Cortex of kidney (tissue), 1 donor: ENCODE measurements at places on chromosomes 12 and 14.

DNA sequence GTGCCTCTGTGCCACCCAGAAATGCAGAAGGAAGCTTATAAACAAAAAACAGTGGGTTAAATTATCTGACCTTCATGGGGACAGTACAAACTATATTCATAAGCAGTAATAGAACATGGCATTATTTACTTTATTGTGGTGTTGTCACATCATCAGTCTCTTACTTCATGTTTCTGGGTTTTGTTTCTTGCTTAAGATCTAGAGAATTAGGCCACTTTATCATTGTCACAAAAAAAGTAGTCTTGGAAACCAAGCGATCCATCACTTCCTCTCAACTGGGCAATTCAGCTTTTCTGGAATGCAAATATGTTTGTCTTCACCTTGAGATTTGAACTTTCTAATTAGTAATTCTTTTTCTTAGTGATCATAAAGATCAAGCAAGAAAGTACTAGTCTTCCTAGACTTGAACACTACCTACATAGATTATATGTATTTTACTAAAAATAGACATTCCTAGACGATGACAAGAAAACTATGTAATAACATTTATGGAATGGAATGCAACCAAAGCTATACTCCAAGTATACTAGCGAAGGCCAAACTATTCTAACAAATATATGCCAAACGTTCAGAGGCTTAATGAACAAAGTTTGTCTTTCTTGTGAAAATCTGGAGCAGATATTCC is 363.4 kb downstream of the DAD1 start:
- no peak for DNase-seq

- DNase-seq: no peak
Observed at GRCh38 chr14:68208218-68208617, 388.6 kb downstream of the RAD51B start.

- DNase-seq: no peak
Observed at GRCh38 chr12:107493135-107493494, 192.5 kb upstream of the PWP1 start.

- no peak for DNase-seq
Observed at GRCh38 chr12:54220092-54220557, 31.3 kb upstream of the SMUG1 start.

- DNase-seq: no peak
Observed at GRCh38 chr14:65496178-65496993, 83.9 kb downstream of the FUT8 start.

DNA sequence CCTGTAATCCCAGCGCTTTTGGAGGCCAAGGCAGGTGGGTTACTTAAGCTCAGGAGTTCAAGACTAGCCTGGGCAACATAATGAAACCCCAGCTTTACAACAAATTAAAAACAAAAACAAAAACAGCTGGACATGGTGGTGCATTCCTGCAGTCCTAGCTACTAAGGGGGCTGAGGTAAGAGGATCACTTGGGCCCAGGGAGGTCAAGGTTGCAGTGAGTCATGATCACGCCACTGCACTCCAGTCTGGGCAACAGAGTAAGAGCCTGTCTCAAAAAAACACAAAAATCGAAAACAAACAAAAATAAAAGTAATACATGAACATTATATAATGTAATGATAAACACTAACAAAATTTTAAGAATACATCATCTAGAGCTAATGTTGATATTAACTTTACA is 46.2 kb upstream of the GRIP1 start:
- DNase-seq: no peak

GRCh38 chr14:69358233-69358963 is 39.7 kb downstream of the ERH start:
- no peak for DNase-seq

DNA sequence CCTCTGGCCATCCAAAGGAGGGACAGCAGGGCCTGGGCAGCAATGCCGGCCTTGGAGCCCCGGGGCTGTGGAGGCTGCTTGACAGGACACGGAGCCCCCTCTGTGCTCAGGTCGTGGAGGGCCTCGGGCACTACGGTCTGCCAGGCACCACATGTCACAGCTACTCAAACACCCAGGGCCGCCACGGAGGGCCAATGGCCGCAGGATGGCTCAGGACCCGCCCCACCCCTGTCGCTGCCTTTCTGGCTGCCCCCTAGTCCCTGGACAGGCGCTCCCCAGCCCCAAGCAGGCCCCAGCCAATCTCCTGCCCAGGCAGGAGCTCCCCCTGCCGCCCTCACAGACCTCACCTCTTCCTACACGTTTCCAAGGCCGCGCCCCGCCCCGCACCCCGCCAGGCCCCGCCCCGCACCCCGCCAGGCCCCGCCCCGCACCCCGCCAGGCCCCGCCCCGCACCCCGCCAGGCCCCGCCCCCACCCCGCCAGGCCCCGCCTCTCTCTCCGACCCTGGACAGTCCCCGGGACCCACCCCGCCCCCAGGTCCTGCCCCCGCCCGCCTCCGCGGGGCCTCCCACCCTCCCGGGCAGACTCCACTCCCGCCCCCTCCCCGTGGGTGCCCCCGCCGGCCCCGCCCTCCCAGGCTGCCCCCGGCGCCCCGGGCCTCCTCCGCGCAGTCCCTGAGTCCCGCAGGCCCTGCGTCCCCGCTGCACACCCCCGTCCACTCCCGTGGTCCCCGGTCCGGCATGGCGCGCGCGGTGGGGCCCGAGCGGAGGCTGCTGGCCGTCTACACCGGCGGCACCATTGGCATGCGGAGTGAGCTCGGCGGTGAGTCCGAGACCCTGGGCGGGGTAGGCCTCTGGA is at the start of gene ASPG:
ASPG (plus strand) TSS at position 669 of the 857 bp plus-strand sequence; CDS start at position 740, 71 bp downstream.
- no peak for DNase-seq

GRCh38 chr12:24560831-24561271 is 388.1 kb downstream of the BCAT1 start:
- DNase-seq: no peak

DNA sequence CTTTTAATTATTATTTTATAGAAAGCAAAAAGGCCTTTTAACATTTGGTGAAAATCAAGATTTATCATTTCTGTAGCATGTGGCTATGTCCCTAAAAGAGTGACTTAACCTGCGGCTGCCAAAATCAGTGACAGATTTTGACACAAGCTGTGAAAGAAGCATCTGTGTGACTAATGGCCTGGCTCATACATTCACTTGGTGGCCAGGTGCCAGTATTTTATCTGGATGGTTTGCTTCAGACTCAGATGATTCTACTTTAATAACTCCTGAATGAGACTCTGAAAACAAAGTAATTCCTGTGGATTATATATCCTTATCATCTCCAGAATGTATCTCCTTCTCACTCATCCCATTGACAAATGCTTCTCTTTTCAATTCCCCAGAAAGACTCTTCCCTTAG is 103.0 kb downstream of the FSCB start:
- no peak for DNase-seq

- no peak for DNase-seq
Observed at GRCh38 chr12:95191060-95191696, 26.1 kb downstream of the FGD6 start.

DNA sequence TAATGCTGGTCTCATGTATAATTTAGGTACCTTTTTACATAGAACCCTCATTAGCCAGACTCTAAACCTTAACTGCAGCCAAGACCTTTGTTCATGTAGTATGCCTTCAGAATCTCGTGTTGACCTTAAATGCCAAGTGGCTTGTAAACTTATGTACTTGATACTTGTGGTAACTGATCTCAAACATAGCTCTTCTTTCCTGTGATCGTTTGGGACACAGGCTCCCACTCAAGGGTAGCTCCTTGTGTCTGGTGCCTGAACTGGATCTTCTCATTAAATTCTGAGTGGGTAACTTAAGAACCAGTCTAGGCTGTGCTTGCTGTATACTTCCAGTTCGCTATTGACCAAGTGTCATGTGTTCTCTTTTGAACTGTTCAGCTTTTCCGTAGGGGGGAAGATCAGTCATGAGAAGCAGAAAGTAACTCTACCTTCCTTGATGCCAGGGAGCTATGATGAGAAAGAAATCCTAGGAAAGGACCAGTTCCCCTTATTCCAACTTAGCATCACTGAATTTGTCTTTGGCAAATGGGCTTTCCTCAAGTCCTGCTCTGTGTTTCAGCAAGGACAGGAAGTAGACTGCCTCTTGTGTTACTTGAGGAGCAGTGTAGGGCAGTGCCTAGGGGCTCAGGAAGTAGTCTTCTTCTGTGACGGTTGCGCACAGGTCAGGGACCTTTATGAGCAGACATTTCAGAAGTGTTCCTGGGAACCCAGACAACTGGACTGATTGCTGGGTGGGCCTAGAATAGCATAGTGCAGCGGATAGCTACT is 2.5 kb downstream of the LGALS3 start:
- no peak for DNase-seq

DNA sequence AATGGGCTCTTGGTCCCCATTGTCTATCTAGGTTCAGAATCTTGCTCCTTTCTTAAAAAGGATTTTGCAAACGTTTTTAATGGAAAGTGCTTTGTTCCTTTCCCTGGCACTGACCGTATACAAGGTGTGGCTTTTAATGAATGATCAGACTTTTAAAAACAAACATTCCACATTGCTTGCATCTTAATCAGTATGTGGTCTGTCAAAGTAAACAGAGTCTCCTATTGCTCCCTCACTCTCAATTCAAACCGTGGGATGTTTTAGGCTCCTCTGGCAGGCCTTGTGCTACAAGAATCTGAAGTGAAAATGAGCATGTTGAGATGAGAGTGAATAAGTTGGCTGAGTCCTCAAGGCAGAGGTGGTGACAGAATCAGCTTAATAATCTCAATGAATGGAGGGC is 107.0 kb downstream of the VRK1 start:
- DNase-seq: no peak

DNA sequence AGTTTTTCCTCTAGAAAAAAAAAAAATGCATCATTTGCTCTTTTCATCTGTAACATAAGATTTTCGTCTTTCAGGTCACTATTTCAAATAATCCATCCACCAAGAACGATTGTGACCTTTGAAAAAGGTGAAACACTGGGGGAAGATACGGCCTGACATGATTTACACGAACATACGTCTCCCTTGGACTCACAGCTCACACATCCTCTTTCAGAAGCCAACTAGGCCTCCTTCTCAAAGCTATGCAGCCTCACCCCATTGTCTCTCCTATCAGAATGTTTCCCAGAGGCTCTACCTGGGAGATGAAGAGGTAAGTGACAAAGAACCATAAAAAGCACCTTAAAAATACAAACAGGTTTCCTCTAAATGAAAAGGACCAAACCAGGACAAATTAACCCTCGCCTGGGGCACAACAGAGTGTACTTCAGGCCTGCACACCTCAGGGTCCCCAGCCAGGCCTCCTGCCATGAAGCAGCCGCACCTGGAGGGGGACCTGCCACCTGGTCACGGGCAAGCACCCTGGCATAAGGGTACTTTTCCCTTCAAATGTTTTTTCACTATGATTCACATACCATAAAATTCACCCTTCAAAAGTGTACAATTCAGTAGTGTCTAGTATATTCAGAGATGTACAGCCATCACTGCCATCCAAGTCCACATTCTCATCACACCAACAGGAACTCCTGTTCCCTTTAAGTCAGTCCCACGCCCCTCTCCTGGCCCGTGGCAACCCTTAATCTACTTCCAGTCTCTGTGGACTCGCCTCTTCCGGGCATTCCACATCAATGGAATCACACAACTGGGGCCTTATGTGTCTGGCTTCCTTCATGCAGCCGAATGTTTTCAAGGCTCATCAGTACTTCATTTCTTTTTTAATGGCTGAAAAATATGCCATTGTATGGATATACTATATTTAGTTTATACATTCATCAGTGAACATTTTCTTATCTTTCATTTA is 5.4 kb downstream of the SLC15A4 start:
- DNase-seq: no peak
